ENCODE measurements at places on chromosomes 2 and 18.

DNA sequence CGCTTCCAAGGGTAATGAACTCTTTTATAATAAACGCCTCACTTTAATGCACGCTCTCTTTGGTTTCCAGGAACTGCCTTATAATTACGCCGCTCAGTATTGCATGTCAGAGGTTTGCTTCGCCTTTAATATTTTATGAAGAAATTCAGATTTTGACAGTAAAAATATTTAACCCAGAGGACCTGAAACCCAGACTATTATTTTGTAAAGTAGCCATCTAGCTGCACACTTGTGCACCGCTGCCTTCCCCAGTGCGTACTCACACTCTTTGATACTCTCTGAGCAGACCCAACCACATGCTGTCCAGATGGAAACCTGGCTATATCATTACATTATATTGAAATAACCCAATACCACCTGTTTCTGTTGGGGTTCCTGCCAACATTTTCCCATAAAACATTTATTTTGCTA lies 270.1 kb downstream of the C1D start:
- no peak for DNase-seq

GRCh38 chr2:7701791-7702190 lies 784.6 kb downstream of the RNF144A start:
- DNase-seq, result no peak

- no peak for DNase-seq
Observed at GRCh38 chr18:45658756-45659155, 43.5 kb downstream of the SLC14A2 start.

GRCh38 chr2:132489150-132489549 lies 72.5 kb downstream of the GPR39 start:
- no peak for DNase-seq

- no peak for DNase-seq
Observed at GRCh38 chr18:13892098-13892497, 23.2 kb downstream of the MC2R start.

- DNase-seq, result no peak
Observed at GRCh38 chr18:59075923-59076322, 63.8 kb upstream of the SEC11C start.
